Glomerular endothelial cell (primary cell): ENCODE measurements at places on chromosomes 7 and 10. TPM values are rescaled to one million over a fixed set of nuclear protein-coding genes. Genes with fewer than 3 reads are reported as not detected.

- DNase-seq: no peak
Measured at GRCh38 chr7:90708841-90709317, 112.8 kb downstream of the CDK14 start.

DNA sequence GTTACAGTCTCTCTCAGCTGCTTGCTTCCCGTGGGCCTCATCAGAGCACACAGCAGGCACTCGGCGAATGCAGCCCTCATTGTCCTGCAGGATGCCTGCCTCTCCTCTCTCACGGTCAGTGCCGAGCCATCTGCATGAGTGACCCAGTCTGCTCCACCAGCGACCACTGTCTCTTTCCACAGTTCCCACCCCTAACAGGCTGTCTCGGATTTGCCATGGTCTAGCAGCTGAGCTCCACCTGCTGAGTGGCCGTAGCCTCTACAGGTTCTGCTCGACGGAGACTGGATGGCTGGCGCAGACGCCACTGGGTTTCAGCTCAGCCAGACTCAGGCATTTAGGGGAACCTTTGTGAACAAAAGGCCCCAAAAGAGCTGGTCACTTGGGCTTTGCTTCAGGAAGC lies 209.4 kb upstream of the FOXK1 start:
- no peak for DNase-seq

SLC13A4 gene
- not detected in 2 replicates for total RNA-seq

DNA sequence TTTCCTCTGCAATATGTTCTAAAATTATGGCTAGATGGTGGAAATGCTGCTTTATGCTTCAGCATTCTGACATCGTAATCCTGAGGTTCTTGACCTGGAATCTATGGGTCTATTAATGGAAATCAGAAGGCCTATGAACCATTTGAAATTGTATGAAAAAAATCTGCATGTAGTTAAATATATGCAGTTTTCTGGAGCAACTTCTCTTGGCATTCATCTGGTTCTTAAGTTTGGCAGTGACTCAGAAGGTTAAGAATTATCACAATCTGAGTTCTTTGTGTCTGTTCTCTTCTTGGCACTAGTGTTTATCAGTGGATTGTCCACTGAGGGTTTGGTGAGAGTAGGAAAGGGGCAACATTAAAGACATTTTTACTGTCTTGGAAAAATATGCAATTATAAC lies 71.1 kb upstream of the FZD1 start:
- DNase-seq: no peak

- DNase-seq: no peak
Measured at GRCh38 chr7:84847038-84847437, 339.8 kb downstream of the SEMA3D start.
